IMR-90 (cell line): ENCODE measurements at places on chromosomes 5 and 9. TPM values are rescaled to one million over a fixed set of nuclear protein-coding genes. Genes with fewer than 3 reads are reported as not detected.

DNA sequence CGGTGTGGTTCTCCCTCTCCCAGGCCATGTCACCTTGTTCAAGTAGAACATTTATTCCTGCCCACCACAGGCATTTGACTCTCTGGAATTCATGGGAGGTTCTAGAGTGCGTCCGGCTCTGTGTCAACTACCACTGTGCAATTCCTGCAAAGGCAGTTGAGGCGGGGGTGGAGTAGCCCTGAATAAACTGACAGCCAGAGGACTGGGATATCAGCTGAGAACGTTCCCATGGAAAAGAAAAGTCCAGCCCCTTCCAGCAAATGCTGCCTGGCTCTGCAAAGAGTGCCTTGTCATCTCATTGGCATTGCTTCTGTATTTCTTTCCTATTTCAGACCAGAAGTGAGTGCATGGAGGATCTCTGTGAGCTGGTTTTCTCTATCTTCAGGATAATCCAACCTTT is 18.9 kb upstream of the MEGF9 start:
- peak; percentile 80 for DNase-seq

The LCN12 gene
- not detected in 2 replicates for total RNA-seq

DNA sequence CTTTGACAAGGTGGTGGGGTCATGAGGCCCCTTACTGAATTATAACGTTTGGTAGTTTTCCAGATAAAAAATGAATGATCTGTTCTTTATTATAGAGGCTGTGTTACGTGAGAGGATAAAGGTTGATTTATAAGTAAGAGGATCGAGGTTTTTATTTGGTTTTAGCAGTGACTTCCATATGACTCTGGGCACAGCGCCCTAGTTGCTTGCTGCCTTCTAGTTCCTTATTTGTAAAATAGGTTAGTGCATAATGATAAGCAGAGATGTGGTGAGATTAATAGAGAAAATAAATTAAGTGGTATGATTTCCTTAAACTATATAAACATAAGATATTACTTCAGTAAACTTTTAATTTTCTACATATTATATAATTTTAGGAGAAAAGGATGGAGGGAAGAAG is 29.8 kb downstream of the MRRF start:
- DNase-seq, result no peak

DNA sequence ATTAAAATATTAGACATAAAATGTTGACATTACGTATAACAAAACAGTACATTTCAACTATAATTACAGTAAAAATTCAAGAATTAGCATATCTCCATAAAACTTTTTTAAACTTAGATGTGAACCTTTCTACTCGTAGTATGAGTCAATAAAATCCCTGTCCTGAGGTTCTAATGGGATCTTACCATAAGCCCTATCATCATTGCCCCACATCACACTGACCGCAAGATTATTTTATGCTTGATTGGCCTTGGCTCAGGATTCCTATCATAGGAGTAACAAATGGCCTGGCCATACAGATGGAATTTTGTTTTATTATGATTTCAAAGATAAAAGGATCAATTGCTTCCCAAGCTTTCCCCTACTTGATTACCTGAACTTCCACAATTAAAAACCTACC is 238.3 kb downstream of the MEF2C start:
- no peak for DNase-seq

DNA sequence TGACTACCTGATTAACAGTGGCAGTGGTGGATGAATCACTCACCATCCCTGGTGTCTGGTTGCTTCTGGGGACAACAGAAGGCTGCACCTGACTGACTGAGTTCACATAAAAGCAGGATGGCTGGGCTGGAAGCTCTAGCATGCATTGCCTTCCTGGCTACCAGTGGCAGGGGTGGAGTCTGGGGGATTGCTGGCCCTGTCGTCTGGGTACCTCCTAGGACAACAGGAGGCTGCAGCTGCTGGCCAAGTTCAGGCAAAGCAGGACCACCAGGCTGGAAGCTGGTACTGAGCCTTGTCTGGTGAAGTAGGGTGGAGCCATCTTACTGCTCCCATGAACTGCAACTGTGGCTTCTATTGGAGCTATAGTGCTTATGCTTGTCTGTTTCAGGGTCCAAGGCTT is 480.8 kb upstream of the CTNND2 start:
- DNase-seq, result no peak

DNA sequence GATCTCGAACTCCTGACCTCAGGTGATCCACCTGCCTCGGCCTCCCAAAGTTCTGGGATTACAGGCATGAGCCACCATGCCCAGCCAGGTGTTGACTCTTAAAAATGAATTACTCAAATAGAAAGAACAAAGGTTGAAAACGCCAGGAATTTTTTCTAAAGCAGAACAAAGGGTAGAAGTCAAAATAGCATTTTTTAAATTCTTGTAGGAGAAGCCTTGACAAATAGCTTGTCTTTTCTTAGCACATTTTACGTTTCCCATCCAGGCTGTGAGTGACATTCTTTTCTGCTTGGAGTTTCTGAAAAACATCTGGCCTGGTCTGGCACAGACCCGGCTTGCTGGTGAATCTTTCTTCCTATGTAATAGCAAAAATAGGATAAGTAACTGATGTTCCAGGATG is 169.4 kb upstream of the ZNF462 start:
- no peak for DNase-seq

The CRHBP gene
- total RNA-seq, result 0.28 TPM in 1 of 2 replicates, not detected in the other

DNA sequence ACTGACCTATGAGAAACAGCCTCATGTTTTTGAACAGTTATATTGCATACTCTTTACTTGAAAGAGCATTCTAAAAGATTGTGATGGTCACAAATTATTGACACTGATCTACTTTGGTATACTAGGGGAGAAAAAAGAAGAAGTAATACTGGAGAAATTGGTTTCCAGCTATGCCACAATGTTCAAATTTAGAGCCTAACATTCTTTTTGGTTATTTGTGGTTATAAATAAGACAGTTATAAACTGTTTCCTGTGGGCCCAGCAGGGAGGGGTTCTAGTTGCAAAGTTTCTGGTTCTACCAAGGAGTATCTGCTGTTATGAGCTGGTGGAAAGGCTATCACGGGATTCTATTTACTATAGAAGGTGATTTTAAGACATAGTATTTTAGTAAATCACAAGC is 4.8 kb downstream of the CWC27 start:
- no peak for DNase-seq
